ENCODE measurements at places on chromosomes 5 and 9.

DNA sequence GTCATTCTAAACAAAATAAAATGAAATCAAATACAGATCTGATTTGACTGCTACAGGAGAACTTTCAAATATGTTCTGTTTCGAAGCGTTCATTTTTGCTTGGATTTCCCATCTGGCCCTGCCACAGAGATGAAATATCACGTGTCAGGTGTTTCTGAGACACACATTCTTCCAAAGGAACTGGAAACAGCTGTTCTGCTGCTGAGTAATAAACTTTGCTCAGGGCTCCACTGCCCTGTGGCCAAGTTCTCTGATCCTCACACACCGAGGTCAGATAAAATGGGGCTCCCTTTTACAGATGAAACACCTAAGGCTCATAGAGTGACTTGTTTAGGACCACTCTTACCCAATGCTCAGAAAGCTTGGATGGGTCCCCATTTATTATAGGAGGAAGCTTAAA, 42.5 kb downstream of the FRMPD1 start:
- no peak for DNase-seq

- DNase-seq, result no peak
These were observed 90.1 kb upstream of the LMX1B start for GRCh38 chr9:126523611-126524111.

GRCh38 chr9:19385786-19386501, 5.9 kb upstream of the RPS6 start:
- no peak for DNase-seq

GRCh38 chr9:35426627-35427026, 63.3 kb upstream of the RUSC2 start:
- no peak for DNase-seq

- peak; percentile 59 for DNase-seq
These were observed 24.3 kb upstream of the PRRC1 start for GRCh38 chr5:127492854-127493738.

DNA sequence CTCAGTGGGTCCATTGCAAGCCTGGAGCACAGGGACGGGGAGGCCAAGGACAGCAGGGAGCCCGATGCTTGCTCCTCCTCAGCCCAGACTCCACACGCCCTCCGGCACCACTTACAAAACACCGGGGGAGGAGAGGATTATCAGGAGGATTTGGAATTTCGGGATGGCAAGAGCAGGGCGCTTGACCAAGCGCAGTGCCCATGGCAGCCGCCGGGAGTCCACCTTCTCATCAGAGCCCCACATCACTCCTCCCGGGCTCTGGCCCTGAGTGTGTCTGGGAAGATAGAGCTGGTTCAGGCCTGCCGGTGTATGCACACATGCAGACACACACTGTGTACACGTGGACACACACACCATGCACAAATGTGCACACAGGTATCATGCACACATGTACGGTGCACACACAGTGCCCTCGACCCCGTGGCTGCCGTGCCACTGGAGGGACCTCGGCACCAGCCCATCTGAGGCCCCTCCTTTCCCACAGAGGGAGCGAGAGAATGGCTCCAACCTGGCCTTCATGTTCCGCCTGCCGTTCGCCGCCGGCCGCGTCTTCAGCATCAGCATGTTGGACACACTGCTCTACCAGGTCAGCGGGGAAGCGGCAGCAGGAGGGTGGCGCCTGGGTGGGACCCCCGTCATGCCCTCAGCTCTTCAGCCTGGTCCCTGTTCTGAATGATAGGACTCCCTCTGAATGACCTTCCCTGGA, 81.7 kb downstream of the KCNT1 start:
- no peak for DNase-seq

GRCh38 chr5:159497221-159497620, 166.9 kb upstream of the IL12B start:
- DNase-seq, result no peak

DNA sequence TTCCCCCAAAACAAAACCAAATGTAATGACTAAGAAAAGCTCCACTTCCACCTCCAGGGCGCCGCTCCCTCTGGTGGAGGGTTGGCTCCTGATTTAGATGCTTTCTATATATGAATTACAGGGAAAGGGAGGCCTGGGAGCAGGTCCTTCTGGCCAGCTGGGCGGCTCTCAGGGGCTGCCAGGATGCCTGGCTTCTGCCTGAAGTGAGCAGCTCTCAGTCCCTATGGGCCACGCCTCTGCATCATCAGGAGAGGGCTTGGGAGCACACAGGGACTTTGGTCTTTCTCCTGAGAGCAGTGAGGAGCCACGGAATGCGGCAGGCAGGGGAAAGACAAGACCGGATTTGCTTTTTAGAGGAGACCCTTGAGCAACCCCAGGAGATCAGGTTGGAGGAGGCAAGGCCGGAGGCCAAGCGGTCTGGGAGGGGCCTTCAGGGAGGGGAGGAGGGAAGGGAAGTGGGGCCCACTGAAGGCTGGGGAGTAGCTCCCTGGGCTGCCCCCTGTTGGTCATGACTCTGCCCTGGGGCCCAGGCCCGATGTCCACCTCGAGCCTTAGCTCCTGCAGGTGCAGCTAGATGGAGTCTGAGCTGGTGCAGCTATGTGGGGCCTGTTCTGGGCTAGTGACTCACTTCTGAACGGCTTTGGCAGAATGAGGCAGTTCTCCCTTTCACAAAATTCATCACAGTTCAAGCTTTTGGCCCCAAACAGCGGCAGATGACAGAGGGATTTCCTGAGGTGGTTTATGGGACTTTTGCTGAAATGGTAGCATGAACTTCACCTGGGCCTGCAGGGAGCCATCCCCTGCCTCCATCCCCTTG, 11.3 kb upstream of the GRHPR start:
- no peak for DNase-seq

DNA sequence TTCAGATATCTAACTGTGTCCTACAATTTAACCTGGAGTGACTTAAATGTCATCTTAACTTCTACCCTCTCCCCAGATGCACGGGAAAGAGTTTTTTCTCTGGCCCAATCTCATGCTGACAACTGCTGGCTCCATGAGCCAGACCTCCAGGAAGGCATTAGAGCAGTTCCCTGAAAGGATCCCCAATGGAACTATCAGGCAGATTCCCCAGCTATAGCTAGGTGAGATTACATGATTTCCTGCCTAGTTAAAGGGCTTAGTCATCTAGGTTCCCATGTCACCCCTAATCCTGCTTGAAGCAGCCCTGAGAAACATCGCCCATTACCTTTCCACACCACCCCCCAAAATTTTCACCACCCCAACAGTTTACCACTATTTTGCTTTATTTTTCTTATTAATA, 373.5 kb upstream of the TRPC7 start:
- DNase-seq, result no peak

DNA sequence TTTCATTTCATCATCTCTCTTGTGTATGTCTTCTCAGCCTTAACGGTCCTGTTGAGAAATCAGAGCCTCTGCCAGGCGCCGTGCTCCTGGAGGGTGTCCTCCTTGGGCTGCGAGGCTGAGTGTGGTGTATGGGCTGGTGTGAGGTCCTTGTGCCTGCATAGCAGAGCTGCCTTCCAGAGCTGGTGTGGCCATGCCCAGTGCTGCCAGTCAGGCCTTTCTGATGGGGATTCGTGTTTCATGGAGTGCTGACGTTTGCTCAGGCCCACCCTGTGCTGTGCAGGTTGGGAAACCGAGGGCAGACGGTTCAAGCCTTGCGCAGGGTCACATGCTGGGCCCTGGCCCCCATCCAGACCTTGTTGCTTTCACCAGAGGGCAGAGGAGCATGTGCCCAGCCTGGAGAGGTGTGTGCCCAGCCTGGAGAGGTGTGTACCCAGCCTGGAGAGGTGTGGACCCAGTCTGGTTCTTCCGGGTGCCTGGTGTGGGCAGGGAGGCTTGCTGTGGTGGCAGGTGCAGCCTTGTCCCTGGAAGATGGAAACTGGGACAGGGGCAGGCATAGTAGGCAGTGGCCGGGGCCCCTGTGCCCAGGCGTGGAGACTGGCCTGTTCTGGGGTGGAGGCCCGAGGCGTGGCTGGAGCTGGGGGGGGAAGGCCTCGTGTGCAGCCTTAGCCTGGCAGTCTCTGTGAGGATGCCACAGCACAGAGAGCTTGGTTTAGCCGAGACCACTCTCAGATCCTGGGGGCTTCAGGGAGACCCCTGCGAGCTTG, 84.0 kb downstream of the RXRA start:
- DNase-seq, result no peak

- peak; percentile 17 for DNase-seq
These were observed 129.4 kb upstream of the GPR151 start for GRCh38 chr5:146645342-146645741.

- DNase-seq, result no peak
These were observed 49.1 kb upstream of the VPS13A start for GRCh38 chr9:77128125-77128789.

DNA sequence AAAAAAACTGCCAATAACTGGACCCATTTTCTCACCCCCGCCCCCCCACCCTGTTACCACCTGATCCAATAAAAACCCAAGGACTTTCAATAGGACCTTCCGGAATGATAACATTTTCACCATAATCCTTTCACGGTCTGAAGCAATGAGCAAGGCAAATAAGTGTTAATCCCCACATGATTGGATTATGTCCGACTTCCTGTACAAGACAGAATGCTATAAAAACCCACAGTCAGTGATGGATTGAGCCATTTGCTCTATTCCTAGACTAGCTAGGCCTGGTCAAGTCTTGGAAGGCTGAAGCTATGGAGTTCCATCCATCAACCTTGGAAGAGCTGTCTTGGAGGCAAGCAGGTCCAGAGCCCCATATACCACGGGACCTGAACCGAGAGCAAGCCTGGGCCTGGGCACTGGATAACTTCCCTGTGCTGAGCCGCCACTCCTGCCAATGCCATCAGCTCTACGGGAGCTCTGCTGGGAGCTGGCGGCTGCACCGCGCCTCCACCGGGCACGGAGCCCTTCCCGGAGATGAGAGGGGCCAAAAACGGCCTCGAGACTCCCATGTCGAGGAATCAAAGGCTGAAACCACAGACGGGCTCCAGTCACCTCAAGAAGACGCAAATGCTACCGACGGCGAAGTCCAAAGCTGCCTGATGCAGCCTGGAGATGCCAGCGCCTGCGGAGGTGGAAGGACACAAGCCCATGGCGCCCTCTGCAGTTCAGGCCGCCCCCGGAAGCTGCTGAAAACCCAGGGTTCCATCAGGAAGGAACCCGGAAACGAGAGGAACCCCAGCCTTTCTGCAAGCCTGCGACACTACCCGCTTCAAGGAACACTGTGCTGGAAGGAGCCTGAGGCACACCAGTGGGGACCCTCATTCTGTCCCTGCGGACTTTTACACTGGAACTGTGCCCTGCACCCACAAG, 69.2 kb downstream of the ANXA2R start:
- no peak for DNase-seq

Measured in hepatocyte (in vitro differentiated cells).